ENCODE measurements at places on chromosomes 12 and 14.

DNA sequence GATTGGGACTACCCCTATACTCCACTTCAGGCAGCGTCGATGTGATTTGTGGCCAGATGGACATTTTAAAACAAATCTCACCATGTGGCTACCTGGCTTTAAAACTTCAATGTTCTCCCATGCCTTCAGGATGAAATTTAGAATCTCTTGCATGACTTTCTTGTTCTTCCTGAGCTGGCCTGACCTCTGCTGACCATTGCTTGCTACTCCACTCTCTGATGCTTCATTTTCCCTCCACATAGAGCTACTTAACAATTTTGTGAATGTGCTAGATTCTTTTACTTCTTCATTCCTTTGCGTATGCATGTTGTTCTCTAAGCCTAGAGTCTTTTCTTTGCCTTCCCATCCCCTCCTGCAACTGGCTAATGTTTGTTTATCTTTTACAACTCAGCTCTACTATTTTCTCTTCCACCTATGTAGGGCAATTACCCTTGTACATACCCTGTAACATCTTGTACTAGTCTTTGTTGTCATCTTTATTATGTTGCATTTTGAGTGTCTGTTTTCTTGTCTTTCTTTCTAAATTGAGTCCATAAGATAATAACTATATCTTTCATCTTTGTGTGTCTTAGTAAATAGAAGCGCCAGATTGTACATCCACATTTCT, 41.2 kb downstream of the YLPM1 start:
- DNase-seq = peak; percentile 22

GRCh38 chr12:101941306-101942249, 64.2 kb downstream of the DRAM1 start:
- DNase-seq = no peak

- peak; percentile 8 for DNase-seq
These were observed 63.6 kb upstream of the PWP1 start for GRCh38 chr12:107622001-107622400.

DNA sequence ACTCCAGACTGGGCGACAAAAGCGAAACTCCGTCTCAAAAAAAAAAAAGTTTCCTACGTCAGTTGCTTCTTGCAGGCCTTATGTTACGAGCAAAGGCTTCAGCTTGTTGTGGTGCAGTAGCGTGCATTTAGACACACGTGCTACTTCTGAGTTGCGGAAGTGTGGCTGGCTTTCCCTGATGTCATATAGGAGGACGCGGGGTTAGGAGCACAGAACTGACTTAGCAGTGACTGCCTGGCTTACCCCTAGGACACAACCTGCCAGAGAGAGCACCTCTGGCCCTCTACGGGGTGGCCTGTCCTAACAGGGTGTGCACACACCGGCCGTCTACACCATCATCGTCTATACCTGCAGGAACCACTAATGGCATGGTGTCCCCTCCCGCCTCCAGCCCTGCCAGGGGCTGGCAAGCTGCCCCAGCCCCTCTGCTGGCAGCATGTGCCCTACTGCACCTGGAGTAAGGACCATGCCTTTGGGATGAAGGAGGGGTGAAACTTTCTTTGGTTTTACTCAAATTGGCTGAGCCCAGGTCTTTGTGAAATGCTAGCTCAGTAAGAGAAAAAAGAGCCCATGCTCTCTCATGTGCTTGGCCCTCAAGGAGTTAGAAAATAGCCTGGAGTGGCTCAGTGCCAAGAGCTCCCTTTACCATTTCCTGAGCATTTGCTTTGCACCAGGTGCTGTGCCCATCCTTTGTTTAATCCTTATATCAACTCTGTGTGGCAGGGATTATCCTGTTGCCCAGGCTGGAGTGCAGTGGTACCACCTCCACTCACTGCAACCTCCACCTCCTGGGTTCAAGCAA, 1.7 kb upstream of the GPR68 start:
- DNase-seq = no peak

- no peak for DNase-seq
These were observed 27.0 kb upstream of the HIF1A start for GRCh38 chr14:61668282-61668681.

- no peak for DNase-seq
These were observed 1.0 kb upstream of the SOCS2 start for GRCh38 chr12:93571365-93571924.

DNA sequence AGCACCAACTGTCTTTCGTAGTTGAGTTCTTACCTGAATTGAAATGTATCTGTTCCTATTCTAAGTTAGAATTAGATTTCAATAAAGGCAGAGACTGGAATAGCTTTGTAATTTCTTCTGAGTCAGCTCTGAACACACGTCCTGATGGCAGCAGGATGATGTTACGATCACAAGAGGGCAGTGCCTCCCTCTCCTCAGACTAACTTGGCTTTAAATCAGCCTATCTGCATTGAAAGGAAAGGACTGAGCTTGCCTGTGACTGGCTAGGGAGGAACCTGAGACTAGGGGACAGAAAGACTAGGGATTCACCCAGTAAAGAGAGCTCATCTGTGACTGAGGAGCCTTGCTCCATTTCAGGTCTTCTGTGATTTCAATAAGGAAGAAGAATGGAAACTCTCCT, 323.7 kb upstream of the OR4E1 start:
- DNase-seq = peak; percentile 34

- DNase-seq = no peak
These were observed 131.1 kb downstream of the SLC8A3 start for GRCh38 chr14:70057519-70058136.

DNA sequence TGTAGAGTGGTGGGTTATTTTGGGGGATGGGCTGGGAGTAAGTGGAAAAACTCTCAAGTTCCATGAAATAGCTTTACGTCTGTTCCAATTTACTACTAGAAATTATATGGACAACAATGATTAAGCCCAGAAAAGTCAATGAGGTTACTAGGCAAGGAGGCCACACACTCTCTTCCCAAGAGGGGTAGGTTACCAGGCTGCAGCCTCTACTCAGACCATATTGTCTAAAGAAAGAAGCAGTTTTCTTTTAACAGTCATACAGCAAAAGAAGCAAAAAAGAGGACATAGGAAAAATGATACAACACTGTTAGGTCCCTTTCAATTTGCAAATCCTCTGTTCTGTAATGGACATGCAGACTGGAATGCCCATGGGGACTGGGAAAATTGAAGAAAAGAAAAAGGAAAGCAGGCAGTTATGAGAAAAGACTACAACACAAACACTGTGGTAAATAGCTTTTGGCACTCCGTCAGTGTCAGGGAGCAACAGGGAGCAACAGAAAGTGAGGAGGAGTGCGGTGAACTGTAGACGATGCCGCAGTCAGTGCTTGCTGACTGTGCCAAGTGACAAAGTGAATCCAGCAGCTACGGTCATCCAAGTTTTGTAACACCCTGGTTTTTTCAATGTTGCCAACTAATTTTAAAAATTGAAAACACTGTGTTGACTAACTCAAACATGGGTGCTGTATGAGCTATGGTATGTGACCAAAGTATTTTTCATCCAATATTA, 39.8 kb upstream of the HMGA2 start:
- no peak for DNase-seq

DNA sequence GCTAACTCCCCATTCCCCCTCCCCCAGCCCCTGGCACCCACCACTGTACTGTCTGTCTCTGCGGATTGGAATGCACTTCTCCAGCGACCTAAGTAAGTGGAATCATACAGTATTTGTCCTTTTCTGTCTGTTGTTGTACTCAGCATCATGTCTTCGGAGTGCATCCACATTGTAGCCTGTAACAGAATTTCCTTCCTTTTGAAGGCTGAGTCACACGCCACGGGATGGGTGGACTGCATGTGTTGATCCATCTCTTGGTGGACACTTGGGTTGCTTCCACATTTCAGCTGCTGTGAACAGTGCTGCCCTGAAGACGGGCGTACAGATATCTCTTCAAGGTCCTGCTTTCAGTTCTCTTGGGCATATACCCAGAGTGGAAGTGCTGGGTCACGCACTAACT, 34.4 kb downstream of the DDX51 start:
- DNase-seq = no peak

- DNase-seq = peak; percentile 32
These were observed 22.9 kb upstream of the DHRS7 start for GRCh38 chr14:60188115-60188514.

DNA sequence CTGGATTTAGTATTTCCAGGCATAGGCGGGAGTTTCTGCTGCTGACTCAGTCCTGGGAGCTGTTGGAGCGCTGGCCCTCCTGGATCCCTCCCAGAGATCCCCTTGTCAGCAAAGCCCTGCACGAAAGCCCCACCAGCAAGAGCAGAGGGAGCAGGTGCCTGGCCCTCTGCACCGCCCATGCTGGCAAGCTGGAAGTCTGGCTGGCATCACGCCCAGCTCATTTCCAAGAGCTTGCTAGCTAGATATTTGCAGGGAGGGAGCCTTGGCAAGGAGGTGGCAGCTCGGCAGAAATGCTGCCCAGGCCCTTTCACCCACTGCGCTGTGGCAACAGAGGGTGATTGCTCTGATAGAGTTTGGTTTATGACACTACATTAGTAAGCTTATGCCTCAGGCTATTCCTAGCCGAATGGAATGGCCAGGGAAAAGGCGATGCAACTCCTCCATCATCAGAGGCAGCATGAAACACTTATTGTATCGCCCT, 193.9 kb downstream of the EMP1 start:
- DNase-seq = no peak

DNA sequence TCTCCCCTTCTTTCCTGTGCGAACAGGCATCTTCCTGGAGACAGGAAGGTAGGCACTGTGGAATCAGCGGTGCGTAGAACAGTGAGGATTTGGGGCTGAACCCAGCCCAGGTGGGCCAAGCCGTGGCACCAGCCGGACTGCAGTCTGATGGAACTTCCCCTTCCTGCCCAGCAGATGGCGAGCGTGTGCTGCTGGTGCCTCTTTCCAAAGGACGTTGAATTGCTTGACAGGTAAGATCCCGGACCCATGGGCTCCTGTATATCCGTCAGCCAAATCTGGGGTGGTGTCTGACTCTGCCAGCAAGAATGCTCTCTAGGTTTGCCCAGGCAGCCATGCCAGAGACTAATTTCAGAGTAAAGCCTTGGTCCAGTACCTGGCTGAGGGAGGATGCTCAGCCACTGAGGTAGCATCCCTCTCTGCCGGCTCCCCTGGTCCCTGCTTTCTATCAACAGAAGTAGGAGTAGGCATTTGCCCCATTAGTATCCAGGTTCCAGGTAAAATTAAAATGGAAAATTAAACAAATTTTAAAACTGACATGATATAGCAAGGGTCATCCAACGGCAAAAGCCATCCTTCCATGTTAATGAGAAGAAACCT, 21.1 kb upstream of the KCNA5 start:
- peak; percentile 20 for DNase-seq

- DNase-seq = no peak
These were observed 28.3 kb downstream of the TTC5 start for GRCh38 chr14:20277409-20277808.

- no peak for DNase-seq
These were observed 13.2 kb upstream of the DIO3 start for GRCh38 chr14:101547961-101548669.

- DNase-seq = no peak
These were observed 754 bp downstream of the ZNF605 start for GRCh38 chr12:132955094-132956010.

DNA sequence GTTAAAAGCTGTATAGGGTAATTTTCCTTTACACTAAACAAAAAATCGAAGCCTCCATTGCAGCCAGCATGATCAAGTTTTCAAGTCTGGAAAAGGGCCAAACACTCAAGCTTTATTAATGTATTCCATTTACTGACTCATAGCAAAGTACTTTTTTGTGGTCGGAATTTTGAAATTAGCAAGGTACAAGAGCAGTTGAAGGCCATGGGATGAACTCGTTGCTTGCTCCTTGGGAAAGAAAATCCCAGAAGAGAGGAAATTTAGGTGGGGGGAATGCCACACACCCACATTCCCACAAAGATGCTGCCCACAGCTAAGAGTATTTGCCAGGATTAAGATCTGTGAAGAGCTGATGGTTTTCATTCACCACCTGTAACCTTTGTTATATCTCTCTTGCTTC, 333.7 kb downstream of the EGLN3 start:
- DNase-seq = no peak

GRCh38 chr12:4806439-4807115, 86.4 kb downstream of the GALNT8 start:
- DNase-seq = no peak

- DNase-seq = peak; percentile 12
These were observed 3.1 kb downstream of the ARHGEF25 start for GRCh38 chr12:57614178-57614947.

DNA sequence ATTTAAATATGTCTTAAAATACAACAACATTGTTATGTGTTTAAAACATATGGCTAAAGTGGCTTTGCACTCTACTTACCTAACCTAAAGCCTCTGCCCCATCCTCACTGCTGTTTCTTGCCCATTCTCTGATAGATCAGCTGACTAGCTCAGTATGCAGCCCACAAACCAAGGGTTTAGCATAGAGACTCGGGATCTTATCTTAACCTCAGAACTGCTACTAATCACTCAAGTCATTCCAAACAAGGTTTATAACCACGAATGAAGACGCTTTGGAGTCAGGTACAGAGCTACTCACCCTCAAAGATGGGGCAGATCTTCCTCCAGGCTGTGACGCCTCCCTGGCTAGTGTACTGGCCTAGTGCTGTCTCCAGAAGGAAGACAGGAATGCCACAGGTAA, 19.3 kb downstream of the SLC6A13 start:
- DNase-seq = no peak

DNA sequence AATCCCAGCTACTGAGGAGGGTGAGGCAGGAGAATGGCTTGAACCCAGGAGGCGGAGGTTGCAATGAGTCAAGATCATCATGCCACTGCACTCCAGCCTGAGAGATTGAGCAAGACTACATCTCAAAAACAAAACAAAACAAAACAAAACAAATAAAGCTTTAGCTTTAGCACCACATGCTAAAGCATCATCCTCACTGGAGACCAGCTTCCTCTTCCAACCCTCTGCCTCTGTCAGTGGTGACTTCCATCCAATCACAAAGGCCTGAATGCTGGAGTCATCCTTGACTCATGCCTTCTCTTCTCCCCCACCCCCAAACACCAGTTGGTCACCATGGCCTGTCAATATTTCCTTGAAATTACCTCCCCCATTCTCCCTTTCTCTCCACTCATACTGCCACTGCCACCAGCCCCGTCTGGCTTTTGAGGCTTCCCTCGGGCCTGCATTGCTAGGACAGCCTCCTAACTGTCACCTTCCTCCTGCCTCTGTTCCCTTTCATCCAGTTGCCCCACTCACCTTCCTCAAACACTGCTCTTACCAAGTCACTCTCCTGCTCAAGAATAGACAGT, 1.4 kb downstream of the ZNF385A start:
- DNase-seq = peak; percentile 63

DNA sequence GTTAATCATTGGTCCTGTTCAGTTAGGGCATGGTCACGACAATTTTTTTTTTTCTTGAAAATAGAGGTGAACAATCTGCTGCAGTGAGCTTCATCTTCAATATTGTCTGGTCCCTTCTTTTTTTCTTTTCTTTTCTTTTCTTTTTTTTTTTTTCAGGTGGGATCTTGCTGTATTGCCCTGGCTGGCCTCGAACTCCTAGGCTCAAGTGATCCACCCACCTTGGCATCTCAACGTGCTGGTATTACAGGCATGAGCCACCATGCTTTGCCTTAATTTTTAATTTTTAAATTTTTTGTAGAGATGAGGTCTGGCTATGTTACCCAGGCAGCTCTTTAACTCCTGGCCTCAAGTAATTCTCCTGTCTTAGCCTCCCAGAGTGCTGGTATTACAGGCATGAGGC, 36.5 kb downstream of the MIPOL1 start:
- no peak for DNase-seq

GRCh38 chr12:96438330-96438729, 38.1 kb upstream of the CDK17 start:
- DNase-seq = no peak

GRCh38 chr12:72095025-72095424, 156.4 kb downstream of the TPH2 start:
- no peak for DNase-seq

GRCh38 chr12:111780166-111780565, 13.4 kb downstream of the ALDH2 start:
- DNase-seq = no peak

GRCh38 chr12:41013881-41014642, 174.1 kb upstream of the PDZRN4 start:
- DNase-seq = no peak
